ENCODE measurements at places on chromosomes 4 and X. TPM values are rescaled to one million over a fixed set of nuclear protein-coding genes. Genes with fewer than 3 reads are reported as not detected.

The PHOX2B gene
- total RNA-seq, result not detected

The MXRA5 gene
- total RNA-seq, result 4.7 TPM

The CTAG2 gene
- total RNA-seq, result not detected

The TMSB15A gene
- total RNA-seq, result not detected

The ADH6 gene
- 0.36 TPM for total RNA-seq

The GPR143 gene
- total RNA-seq, result not detected

The NXF2B gene
- total RNA-seq, result not detected

The ZNF157 gene
- not detected for total RNA-seq

The NDNF gene
- total RNA-seq, result 0.36 TPM

The SHOX gene
- total RNA-seq, result not detected
